Fibroblast of skin of back (primary cell): ENCODE measurements at places on chromosomes 2 and 18.

GRCh38 chr18:79019881-79020280, 40.3 kb downstream of the SALL3 start:
- DNase-seq: no peak

GRCh38 chr2:50102383-50102782, 929.5 kb downstream of the NRXN1 start:
- no peak for DNase-seq

DNA sequence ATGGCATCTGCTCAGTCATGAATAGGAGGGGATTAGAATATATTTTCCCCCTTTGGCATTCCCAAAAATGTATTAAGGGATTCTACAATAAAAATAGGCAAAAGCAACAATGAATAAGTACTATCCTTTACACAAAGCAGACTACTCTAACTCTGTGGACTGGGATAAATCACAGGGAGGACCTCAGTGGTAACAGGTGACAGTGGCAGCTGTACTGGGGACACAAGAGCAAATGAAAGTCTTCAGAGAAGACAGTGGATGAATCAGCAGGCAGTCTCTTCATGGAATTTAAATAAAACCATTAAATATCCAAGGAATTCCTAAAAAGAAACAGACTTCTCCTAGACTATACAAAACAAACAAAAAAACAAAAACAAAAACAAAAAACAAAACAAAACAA, 4.8 kb downstream of the CDH7 start:
- DNase-seq: no peak

- DNase-seq: no peak
Observed at GRCh38 chr2:235483313-235483712, 10.5 kb upstream of the AGAP1 start.

DNA sequence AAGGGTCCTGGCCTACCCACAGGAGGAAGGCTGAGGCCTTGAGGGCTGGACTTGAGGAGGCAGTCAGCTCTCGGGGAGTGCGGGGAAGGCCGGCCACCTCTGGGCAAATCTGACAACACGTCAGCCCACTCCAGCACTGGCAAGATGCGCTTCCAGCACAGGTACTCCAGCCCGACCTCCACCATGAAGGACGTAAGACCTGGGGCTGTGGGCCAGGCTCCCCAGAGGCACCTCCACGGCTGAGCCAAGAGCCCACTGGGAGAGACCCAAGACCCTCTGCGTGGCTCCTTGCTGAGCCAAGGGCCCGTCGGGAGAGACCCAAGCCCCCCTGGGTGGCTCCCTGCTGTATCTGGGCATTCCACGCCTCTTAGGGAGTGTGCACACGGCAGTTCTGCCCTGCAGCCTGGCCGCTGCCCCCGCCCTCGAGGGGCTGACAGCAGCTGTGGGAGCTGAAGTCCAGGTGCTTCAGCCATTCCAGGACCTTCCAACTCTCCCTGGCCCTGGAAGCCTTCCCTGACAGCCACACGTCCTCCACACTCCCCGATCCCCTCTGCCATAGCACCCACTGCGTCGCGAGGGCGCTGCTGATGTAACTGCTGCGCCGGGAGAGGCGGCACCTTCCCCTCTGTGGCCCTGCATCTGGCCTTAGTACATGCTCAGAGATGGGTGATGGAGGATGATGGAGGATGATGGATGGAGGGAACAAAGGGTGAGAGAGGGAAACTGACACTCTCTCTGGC, 50.2 kb downstream of the BIN1 start:
- no peak for DNase-seq

DNA sequence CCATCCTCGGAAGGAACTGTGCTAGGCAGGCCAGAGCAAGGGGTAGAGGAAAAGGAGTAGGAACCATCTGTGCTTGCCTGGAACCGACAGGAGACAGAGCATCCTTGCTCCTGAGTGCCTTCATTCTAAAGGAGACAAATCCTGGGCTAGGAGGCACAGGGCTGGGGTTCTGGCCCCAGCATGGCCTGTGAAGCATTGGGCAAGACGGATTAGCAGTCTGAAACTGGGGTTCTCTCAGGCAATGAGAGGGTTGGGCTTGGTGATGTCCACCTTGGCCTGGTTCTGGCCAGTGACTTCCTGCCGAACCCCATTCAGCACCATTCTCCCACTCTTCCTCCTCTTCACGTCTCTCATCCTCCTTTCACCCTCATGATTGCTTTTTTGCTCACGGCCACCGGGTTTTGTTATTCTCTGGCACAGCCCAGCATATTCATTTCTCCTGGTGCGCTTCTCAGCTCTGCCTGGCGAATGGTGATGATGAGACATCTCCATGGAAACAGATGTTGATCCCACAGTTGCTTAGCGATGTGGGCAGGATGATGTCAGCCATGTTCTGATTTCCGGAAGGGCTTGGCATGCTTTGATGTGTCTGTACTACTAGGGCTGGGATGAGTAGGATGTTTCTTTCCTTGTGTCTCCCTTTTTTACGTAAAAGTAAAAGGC, 127.7 kb downstream of the CAPN13 start:
- peak; percentile 69 for DNase-seq

DNA sequence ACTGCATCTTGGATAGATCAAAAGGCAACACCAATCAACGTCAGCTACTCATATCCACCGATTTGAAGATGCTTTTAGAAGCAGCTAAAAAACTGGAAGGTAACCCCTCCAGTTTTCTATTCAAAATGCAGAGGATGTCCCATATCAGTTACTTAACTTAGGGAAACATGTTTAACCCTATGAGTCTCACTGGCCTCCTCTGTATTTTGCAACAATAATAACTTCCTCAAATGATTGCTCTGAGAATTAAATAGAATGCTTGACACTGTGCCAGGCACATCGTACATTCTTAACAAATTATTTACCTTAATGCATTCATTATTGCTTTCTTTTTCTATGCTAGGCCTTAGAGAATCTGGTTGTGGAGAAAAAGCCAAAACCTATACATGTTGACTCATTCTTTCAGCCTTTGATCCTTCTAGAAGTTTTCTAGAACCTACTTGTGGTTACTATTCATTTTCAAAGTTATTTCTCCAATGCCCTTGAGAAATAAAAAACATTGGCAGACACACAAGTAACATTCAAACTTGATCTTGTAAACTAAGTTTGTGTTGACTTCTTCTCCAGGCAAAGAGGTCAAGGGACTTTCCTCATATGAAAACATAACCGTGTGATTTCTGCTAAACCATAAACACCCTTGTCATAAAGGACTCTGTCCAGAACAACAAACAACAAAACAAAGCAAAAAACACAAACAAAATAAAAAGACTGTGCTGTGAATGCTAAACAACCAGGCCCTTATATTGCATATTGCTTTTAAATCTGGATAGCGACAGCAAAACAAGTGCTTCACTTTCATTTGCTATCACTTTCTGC, 4.6 kb downstream of the DOCK10 start:
- no peak for DNase-seq

- DNase-seq: no peak
Observed at GRCh38 chr2:190413421-190413820, 5.3 kb downstream of the MFSD6 start.

- peak; percentile 85 for DNase-seq
Observed at GRCh38 chr2:69196327-69197117, 183.5 kb downstream of the ANTXR1 start.

GRCh38 chr2:214503568-214503967, 92.7 kb downstream of the VWC2L start:
- no peak for DNase-seq

DNA sequence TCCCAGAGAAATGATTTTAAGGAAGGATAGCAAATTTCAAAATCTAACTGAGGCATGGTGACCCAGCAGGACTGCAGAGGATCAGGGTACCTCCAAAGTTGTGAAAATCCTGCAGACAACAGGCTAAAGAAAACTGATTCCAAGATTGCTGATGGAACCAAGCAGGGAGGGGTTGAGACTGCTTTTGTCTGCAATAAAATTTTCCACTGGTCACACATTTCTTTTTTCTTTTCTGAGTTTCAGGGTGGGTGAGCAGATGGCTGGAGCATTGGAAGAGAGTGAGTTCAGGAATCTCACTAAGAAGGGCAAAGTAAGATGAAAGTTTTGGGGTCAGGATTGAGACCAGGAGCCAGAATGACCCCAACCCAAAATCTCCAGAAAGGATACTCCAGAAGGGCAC, 321.0 kb downstream of the TNS1 start:
- no peak for DNase-seq

- DNase-seq: no peak
Observed at GRCh38 chr2:35741556-35741955, 614.0 kb upstream of the CRIM1 start.

GRCh38 chr18:76805221-76805620, 17.1 kb upstream of the ZNF236 start:
- DNase-seq: peak; percentile 41

GRCh38 chr2:216695401-216695821, at the start of gene IGFBP5:
IGFBP5 (minus strand) TSS chr2:216695549; CDS start chr2:216694775, 774 bp downstream.
- peak; percentile 85 for DNase-seq

DNA sequence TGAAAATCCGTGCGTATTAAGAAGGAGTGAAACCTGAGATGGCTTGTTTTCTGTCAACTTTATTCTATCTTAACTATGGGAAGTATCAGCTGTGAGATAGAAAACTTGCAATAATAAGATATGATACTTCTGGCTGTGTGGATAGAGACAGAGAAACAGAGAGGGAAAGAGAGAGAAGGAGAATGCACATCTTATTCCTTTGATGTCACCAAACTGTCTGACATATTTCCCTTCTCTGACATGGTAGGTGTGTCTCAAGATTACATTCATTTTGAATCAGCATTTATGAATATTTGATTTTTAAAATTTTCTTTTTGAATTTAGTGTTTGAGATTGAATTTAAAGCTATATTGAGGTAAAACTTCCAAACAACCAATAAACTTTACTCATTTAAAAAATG, 69.4 kb downstream of the CDC42EP3 start:
- DNase-seq: no peak

DNA sequence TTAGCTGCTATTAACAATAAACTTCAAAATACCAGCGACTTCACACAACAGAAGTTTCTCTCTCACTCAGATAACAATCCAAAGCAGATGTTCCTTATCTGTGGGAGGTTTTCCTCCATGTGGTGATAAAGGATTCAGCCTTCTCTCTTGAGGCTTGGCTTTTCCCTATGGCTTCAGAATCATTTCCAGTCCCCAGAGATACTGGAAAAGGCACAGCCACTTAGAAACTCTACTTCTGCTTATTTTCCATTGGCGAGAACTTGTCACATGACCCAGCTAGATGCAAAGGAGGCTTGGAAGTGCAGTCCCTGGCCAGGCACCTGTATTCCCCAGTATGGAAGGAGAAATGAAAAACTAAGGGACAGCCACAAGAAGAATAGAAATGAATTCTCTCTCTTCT, 344.8 kb downstream of the MTX2 start:
- DNase-seq: no peak

GRCh38 chr2:42743659-42743990, 20.3 kb downstream of the OXER1 start:
- no peak for DNase-seq

DNA sequence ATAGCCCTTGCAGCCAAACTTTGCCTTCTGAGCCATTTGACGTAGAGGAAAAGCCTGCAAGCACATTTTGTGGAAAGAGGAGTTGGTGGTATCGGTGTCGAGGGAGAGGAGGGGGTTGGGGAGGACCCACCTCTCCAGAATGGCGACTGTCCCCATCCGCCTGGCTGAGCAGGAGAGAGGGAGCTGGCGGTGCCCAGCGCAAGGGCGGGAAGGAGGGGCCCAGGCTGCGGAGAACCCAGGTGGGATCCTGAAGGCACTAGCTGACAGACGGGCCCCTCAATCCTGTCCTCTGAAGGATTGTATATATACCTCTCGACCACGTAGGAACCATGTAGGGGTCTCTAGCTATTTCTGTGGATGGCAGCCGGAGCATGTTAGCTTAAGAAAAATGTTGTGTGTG, 200.3 kb downstream of the LOXHD1 start:
- no peak for DNase-seq

- DNase-seq: peak; percentile 4
Observed at GRCh38 chr2:189899101-189899500, 114.9 kb downstream of the PMS1 start.

- peak; percentile 86 for DNase-seq
Observed at GRCh38 chr2:120867290-120868241, 131.9 kb downstream of the GLI2 start.

DNA sequence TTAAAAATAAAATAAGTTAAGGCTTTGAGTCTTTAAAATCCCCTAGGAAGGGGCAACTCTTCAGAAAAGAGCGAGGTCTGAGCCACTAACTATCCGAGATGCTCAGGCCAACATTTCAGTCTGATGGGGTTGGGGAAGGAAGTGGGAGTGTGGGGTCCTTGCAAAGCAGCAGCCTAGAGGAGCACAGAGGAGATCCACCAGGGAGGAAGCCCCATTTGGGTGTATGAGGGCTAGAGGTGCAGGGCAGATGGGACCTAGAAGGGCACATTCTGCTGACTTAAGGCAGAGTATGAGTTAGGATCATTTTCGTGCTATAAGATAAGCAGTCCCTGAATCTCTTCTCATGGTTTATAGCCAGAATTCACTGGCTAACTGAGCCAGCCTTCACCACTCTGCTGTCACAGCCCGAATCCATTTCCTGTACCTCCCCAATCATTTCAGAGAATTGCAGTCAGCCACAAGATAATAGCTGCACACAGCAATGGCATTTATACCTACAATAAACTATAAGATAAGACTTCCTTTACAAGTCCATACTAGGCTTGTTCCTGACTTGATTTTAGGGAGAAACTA, 37.0 kb downstream of the MRPL30 start:
- DNase-seq: no peak

- DNase-seq: no peak
Observed at GRCh38 chr2:58127111-58127510, 80.5 kb downstream of the VRK2 start.

DNA sequence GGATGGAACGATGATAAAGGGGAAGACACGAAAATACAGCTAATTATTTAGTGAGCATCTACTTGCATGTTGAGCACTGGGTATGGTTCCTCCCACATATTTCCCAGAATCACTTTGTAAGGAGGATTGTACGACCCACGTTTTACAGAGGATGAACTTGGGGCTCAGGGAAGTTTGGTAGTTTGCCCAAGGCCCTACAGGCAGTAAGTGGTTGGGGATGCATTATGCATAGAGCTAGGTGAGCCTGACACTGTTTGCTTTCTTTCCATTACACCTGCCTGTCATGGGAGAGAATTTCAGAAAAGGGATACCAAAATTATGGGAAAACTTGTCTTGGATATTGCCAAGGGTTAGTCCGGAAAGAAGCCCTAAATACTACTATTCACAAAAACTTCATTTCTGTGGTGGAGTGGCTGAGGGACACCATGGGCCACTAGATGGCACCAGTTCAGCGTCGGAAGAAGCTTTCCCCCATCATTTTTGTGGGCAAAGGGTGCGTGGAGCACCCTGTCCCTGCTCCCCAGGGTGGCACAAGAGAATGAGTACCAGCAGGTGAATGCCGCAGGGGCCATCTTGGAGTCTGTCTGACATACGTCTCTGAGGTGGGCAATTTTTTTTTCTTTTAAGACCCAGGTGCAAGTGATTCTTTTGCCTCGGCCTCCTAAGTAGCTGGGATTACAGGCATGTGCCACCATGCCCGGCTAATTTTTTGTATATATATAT, 23.5 kb upstream of the C18orf32 start:
- peak; percentile 49 for DNase-seq

- no peak for DNase-seq
Observed at GRCh38 chr2:26534865-26535662, 57.1 kb upstream of the OTOF start.

- peak; percentile 32 for DNase-seq
Observed at GRCh38 chr2:144490017-144490416, 29.9 kb downstream of the ZEB2 start.

GRCh38 chr2:85243101-85244072, 84.4 kb downstream of the TGOLN2 start:
- no peak for DNase-seq

- DNase-seq: no peak
Observed at GRCh38 chr18:25915907-25916306, 174.5 kb downstream of the SS18 start.

GRCh38 chr18:43590182-43590903, 313.1 kb upstream of the SYT4 start:
- no peak for DNase-seq
